ENCODE measurements at places on chromosomes 5 and 9.

- DNase-seq: no peak
Measured at GRCh38 chr9:34001298-34001697, 47.4 kb downstream of the UBAP2 start.

DNA sequence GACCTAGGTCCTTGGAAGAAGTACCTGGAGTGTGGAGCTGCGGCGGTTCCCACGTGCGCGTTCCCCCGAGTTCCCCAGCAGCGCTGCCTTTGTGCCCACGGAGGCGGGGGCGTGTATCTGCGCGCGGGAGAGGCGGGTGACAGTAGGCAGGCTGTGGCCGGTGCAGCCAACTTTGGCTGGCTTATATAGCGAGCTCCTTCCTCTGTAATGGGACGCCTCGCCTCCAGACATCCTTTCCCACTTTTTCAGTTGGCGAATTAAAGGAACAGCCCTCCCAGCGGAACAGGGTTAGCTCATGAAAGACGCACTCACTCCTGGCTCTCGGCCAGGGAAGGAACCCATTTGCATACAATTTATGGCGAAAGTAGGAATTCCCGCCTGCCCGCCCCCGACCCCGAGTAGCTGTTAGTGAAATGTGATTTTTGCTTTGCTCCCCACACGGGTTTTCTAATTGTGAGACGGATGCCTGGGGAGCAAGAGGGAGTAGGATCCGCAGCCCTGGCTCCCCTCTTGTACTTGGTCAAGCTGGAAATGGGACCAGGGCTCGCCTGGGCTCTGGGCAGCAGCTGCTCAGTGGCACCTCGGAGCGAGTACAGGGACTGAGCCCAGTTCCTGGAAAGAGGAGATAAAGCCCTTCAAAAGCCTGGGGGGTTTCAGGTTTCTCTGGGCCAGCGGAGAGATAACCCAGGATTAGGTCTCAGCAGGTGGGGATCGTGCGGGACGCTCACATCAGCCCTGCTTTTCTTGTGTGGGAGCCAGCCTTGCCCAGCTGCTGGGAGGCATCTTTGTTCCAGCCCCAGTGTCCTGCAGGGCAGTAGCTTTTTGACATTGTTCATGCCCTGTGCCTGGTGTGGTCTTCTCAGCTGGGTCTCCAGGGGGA is at the start of gene TNC:
Gene TNC, minus strand, starts transcription at position 159 of the 880 bp plus-strand sequence. CDS start 27,139 bp downstream, outside the sequence.
- DNase-seq: peak; percentile 26

- no peak for DNase-seq
Measured at GRCh38 chr9:14306672-14307660, 7.0 kb downstream of the NFIB start.

GRCh38 chr9:109086221-109086620 is 33.5 kb downstream of the TMEM245 start:
- no peak for DNase-seq

DNA sequence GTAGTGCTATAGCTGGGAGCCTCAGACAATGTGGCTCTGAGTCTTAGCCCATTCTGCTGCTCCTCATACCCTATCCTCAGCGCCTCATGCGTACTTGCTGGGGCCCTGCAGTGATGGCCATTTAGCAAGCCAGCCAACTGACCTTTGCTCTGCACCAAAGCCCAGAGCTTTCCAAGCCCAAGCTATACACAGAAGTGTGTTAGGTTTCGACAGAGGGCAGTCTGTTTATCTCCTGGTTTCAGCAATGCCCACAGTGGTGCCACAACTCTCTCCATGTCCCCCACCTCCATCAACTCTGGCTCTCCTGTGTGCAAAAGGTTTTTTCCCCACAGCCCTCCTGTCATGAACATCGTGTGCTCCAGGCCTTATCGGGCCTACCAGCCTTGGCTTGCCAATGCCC is 16.9 kb downstream of the GNG10 start:
- no peak for DNase-seq

Data from colonic mucosa (tissue), 4 donors.